ENCODE measurements at places on chromosomes 3 and 15.

DNA sequence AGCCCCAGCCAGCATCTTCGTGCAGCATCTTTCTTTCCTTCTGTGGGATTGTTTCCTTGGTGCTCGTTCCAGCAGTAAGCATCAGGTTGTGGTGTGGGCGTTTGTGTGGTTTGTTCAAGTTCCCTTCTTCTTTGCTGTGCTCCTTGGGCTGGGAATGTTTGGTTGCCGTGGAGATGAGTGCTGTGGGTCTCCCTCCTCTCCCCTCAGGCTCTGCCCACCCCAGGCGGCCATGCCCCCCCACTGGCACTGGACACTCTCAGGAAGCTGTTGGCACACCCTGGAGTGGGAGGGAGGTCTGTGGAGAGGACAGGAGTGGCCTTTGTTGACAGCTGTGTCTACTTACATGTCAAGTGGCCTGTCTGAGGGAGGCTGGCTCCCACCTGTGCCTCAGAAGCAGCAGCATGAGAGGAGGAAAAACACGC, 46.5 kb upstream of the SACM1L start:
- DNase-seq, result no peak

GRCh38 chr3:8441969-8442559, 59.6 kb upstream of the LMCD1 start:
- peak; percentile 1 for DNase-seq

- DNase-seq, result no peak
Observed at GRCh38 chr3:2495746-2496145, 397.1 kb downstream of the CNTN4 start.

- DNase-seq, result no peak
Observed at GRCh38 chr15:68081869-68082505, 27.9 kb downstream of the PIAS1 start.

DNA sequence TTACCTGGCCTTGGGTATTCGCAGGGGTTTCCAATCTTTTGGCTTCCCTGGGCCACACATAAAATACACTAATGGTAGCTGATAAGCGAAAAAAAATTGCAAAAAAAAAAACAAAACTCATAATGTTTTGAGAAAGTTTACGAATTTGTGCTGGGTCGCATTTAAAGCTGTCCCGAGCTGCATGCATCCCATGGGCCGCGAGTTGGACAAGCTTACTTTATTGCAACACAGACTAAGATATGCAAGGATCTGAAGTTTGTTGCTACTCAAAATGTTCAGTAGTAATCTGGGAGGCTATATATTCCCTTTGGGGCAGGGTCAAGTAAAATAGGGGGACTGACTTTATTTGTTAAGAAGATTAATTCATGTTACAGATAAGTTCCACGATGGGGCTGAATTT, 247.9 kb downstream of the CD47 start:
- no peak for DNase-seq

GRCh38 chr3:67706934-67707333, 52.5 kb upstream of the SUCLG2 start:
- DNase-seq, result no peak

DNA sequence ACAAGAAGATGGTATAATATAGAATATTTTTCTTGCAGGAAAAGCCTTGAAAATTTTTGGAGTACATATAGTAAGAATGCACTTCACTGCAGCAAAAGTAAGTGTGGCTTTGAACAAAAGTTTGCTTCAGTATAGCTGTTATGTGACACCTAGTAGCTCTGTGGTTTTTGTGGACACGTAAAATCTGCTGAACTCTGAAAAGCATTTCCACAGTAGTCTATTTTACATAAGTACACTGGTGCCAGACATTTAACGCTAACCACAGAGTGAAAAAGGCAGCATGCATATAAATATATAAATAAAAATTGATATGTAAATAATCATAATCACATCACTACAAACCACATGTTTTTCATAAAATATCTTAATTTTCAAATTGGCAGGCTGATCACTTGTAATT, 39.8 kb downstream of the CGGBP1 start:
- peak; percentile 47 for DNase-seq

DNA sequence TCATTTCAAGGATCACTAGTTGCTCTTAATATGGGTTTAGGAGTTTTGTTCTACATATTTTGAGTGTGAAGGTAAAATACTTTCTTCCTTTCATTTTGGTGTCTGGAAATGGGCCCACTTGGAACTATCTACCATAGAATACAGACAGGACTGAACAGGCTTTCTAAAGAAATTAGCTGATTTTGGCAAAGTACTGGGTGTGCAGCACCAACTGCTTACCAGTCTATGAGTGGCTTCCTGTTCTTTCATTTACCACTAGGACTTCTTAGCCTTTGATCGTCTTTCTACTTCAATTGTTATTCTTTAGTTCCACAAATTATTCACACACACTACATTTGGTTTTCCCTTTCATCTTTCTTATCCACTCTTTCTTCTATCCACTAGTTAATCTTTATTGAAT, 1196.3 kb downstream of the ROBO1 start:
- DNase-seq, result no peak

DNA sequence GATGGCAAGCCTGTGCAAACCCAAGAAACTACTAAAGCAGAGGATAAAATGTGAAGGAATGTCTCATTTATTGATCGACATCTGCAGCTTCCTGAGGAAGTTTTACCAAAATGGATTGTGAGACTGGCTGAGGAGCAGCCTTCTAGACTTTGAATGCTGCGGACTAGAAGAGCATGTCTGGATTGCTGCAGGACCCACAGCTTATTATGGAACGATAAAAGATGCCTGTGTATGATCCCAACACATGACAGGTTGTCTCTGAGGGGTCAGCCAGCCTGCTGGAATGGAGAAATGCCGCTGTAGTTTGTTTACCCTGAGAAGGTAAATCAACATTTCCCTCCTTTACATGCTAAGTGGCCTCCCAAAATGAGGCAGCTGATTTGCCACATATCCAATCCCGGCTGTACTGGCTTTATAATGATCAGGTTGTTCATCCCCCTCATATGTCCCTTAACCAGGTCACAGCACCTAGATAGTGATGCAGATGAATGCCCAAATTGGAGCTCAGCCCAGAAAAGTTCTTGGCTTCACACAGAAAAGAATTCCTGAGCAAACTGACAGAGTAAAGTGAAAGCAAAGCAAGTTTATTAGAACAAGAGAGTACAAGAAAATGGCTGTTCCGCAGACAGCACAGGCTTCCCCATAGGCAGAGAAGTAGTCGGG, 63.9 kb downstream of the IL12A start:
- no peak for DNase-seq
